ENCODE measurements at places on chromosomes 4 and X. TPM values are rescaled to one million over a fixed set of nuclear protein-coding genes. Genes with fewer than 3 reads are reported as not detected.

GNL3L gene
- 10.9 TPM for polyA plus RNA-seq

DNA sequence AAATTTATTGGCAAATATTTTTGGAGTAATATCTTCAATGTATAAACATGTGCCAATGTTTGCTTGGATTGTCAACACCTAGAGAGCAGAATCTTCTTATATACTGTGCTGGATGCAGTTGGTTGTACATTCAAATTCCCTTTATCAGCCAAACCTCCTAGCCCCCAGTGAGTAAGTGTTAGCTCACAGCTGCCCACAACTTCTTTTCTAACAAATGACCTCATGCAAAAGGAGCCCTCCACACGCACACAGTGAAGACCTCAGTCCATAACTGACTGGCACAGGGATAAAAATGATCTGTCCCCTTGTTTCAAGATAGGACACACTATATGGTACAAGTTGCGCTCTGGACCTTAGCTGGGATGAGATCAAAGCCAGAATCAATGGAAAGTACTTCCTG lies 458.0 kb upstream of the NWD2 start:
- no peak for DNase-seq

- DNase-seq: no peak
These were observed 503.0 kb downstream of the PDHA2 start for GRCh38 chr4:96342790-96343455.

DNA sequence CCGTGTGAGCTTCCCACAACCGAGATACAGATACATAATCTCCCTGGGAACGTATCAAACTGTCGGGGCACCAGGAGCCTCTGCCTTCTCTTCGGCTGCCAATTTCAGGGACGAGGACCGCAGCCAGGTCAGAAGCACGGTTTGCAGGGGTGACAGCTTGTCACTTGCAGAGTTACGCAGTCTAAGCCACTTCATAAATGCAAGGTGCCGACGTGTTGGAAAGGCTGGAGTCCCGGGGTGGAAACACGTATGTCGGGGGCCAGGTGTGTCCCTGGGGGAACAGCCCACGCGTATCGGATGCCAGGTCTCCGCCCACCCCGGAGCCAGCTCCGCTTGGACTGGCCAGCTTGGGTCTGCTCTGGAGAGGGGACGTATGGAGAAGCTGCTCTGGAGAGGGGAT lies 76.3 kb upstream of the SHOX start:
- no peak for DNase-seq

- no peak for DNase-seq
These were observed 434.6 kb downstream of the PCDH11X start for GRCh38 chrX:92213786-92214185.

DNA sequence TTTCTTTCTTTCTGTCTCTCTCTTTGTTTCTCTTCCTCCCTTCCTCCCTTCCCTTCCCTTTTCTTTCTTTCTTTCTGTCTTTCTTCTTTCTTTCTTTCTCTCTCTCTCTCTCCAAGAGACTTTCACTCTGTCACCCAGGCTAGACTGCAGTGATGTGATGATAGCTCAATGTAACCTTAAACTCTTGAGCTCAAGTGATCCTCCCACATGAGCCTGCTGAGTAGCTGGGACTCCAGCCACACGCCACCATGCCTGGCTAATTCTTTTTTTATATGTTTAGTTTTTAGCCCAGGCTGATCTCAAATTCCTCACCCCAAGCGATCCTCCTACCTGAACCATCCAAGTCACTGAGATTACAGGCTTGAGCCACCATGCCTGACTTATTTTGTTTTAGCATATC lies 64.3 kb upstream of the EMCN start:
- DNase-seq: no peak

- peak; percentile 54 for DNase-seq
These were observed 468 bp downstream of the ZMYM3 start for GRCh38 chrX:71253253-71254091.
